ENCODE measurements at places on chromosomes 4 and X. TPM values are rescaled to one million over a fixed set of nuclear protein-coding genes. Genes with fewer than 3 reads are reported as not detected.

- H3K4me1 ChIP-seq, result no peaks in the 10 kb centered on the region
- peaks cover 10% of the 10 kb centered on the region for H3K27me3 ChIP-seq
- DNase-seq, result no peak
- H3K36me3 ChIP-seq, result no peaks in the 10 kb centered on the region
Observed at GRCh38 chr4:81352446-81352835, 119.3 kb downstream of the RASGEF1B start.

GRCh38 chrX:16212436-16212835 lies 45.2 kb downstream of the MAGEB17 start:
- H3K4me3 ChIP-seq, result no peak overlapping the region
- H3K27me3 ChIP-seq, result no peaks in the 10 kb centered on the region
- no peak overlapping the region for H3K27ac ChIP-seq
- H3K4me1 ChIP-seq, result no peaks in the 10 kb centered on the region
- DNase-seq, result no peak
- H3K36me3 ChIP-seq, result no peaks in the 10 kb centered on the region

DNA sequence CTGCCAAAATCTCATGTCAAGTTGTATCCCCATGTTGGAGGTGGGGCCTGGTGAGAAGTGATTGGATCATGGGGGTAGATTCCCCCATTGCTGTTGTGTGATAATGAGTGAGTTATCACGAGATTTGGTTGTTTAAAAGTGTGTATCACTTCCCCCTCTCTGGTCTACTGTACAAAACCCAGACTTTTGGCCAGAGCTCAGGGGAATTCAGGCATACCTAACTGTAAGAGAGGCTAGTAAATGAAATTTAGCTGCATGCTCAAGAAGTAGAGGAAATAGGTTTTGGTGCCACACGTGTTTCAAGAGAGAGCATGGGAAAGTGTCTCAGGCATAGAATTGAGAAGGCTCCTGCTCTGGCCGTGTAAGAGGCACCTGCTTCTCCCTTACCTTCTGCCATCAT lies 190.5 kb upstream of the GALNTL6 start:
- H3K36me3 ChIP-seq, result no peaks in the 10 kb centered on the region
- H3K27me3 ChIP-seq, result no peaks in the 10 kb centered on the region
- H3K27ac ChIP-seq, result peak overlapping the region; percentile 50

- H3K27me3 ChIP-seq, result no peaks in the 10 kb centered on the region
- no peaks in the 10 kb centered on the region for H3K36me3 ChIP-seq
- no peak for DNase-seq
- H3K4me1 ChIP-seq, result peaks cover 15% of the 10 kb centered on the region
- H3K4me3 ChIP-seq, result no peak overlapping the region
Observed at GRCh38 chr4:174873931-174874330, 44.2 kb upstream of the ADAM29 start.

- no peak for DNase-seq
- H3K27me3 ChIP-seq, result no peaks in the 10 kb centered on the region
- H3K4me1 ChIP-seq, result no peaks in the 10 kb centered on the region
- H3K4me3 ChIP-seq, result no peak overlapping the region
- H3K36me3 ChIP-seq, result no peaks in the 10 kb centered on the region
Observed at GRCh38 chrX:148470324-148470723, 30.1 kb upstream of the AFF2 start.

GRCh38 chr4:150970685-150971151 lies 44.4 kb downstream of the LRBA start:
- H3K27ac ChIP-seq, result no peak overlapping the region
- DNase-seq, result no peak
- H3K4me1 ChIP-seq, result peaks cover 11% of the 10 kb centered on the region
- H3K36me3 ChIP-seq, result peaks cover 1% of the 10 kb centered on the region
- H3K4me3 ChIP-seq, result no peak overlapping the region

DNA sequence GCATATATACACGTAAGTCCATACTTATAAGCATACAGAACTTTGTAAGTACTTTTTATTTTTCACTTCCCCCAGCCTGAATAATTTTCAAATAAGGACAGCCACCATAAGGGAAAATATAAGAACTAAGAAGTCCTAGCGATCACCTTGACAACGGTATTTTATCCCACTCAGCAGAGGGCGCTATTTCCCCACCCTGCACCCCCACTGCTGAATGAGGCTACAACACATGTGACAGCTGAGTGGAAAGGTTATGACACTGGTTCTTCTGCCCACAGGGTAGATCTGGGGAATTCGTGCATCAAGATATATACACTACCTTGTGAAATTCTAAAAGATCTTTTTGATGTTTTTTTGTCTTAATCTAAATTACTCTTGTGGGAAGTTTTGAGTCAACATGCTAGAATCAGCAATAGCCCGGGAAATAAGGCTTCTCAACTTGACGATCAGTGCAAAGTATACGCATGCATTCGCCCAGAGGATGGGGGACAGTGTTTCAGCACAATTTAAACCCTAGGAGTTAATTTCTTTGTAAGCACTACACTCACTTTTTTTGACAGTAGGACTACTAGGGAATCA lies 151.5 kb downstream of the CORIN start:
- H3K4me1 ChIP-seq, result no peaks in the 10 kb centered on the region
- H3K27me3 ChIP-seq, result peaks cover 19% of the 10 kb centered on the region
- peak; percentile 44 for DNase-seq
- H3K36me3 ChIP-seq, result no peaks in the 10 kb centered on the region

DNA sequence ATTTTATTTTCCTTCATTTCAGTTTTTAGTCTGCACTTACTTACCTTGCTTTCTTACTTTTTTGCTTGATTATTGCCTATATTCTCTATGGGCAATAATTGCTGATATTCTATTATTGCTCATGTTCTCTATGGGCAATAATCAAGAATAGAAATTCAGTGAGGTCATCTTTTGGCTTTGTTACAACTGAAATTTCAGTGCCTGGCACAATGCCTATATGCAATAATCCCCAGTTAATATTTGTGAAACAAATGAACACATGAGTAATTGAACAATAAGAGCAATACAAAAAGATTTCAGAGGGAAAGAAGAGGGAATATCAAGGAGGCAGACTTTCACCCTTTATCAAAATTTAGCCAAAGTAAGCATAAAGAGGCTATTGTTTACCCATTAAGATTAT lies 48.6 kb upstream of the ARSJ start:
- no peak overlapping the region for H3K27ac ChIP-seq
- H3K27me3 ChIP-seq, result no peaks in the 10 kb centered on the region
- no peaks in the 10 kb centered on the region for H3K4me1 ChIP-seq
- H3K4me3 ChIP-seq, result no peak overlapping the region
- no peak for DNase-seq
- no peaks in the 10 kb centered on the region for H3K36me3 ChIP-seq

DNA sequence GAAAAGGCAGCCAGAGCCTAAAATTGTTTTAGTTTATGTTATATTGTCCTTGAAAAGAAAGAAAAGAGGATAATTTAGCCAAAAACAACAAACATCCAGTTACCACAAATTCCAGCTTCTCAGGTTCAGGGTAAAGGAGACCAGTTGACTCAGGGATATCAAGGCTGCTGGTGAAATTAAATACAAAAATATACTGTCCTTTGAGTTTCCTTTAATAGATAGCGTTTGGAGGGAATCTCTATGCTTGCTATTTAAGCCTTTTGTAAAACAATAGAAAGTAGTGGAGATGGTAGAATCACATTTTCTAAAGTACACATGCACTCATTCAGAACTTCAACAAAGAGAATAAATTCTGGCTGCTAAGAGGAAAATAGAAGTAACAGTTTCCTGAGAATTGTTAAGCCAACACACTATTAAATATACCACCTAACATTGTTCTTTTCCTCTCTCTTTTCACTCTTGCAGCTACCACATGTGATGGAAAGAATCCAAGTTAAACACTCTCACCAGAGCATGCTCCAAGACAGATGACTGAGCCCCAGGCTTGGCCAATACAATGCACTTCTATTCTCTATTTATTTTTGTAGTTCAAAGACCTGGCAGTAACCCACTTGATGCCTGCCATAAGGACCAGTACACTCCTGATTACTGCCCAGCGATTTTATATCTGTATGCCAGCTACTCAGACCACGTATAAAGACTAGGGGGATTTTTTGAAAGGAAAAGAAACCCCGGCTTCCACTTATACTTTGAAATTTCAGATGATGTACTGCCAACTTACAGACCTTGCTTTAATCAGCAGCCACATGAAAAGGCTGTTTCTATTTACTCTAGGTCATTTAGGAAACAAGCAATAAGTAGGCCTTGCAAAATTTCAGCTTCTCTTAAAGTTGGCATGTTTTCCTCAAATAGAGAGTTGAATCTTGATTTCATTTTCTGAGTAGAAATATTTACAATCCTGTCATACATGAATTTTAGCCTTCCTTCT lies 756.9 kb downstream of the FAT4 start:
- no peak overlapping the region for H3K4me3 ChIP-seq
- peak overlapping the region; percentile 65 for H3K27ac ChIP-seq
- no peaks in the 10 kb centered on the region for H3K36me3 ChIP-seq
- no peaks in the 10 kb centered on the region for H3K27me3 ChIP-seq
- DNase-seq, result no peak
- H3K4me1 ChIP-seq, result peaks cover 14% of the 10 kb centered on the region

DNA sequence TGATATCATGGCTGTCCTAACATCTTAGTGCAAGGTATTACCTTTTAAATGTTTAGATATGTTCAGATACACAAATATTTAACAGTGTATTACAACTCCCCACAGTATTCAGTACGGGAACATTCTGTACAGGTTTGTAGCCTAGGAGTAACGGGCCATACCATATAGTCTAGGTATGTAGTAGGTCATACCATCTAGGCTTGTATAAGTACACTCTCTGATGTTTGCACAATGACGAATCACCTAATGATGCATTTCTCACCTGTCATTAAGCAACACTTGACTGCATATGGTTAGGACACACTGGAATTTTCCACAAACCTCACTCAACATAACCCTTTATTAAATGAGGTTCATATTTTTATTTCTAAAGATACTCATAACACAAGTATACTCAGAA lies 67.7 kb downstream of the THOC2 start:
- H3K4me1 ChIP-seq, result no peaks in the 10 kb centered on the region
- peaks cover 47% of the 10 kb centered on the region for H3K36me3 ChIP-seq
- no peak for DNase-seq
- no peak overlapping the region for H3K27ac ChIP-seq
- H3K27me3 ChIP-seq, result no peaks in the 10 kb centered on the region

GRCh38 chrX:31845003-31845402 lies 773.2 kb upstream of the FTHL17 start:
- H3K4me1 ChIP-seq, result no peaks in the 10 kb centered on the region
- DNase-seq, result no peak
- no peak overlapping the region for H3K4me3 ChIP-seq
- no peak overlapping the region for H3K27ac ChIP-seq

DNA sequence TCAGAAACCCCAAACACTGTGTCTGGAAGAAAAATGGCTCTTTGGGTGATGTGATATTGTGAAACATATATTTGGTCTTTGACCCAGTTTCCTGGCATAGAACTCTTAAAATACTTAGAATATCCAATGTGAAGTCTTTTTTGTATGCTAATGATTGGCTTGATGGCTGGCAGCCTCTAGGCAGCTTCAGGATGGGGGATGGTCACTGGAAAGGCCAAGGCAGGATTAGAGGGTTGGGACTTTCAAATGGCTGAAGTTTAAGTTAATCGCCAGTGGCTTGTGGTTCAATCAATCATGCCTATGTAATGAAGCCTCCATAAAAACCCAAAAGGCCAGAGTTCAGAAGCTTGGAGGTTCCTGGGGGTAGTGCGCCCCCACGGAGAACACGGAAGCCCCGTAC lies 33.5 kb upstream of the ESX1 start:
- no peak for DNase-seq
- no peak overlapping the region for H3K27ac ChIP-seq
- no peaks in the 10 kb centered on the region for H3K27me3 ChIP-seq
- peaks cover 5% of the 10 kb centered on the region for H3K4me1 ChIP-seq
- no peak overlapping the region for H3K4me3 ChIP-seq

- H3K27ac ChIP-seq, result no peak overlapping the region
- peaks cover 2% of the 10 kb centered on the region for H3K36me3 ChIP-seq
- H3K4me1 ChIP-seq, result peaks cover 9% of the 10 kb centered on the region
- H3K27me3 ChIP-seq, result peaks cover 49% of the 10 kb centered on the region
- no peak overlapping the region for H3K4me3 ChIP-seq
- no peak for DNase-seq
Observed at GRCh38 chr4:147741190-147741788, 9.4 kb downstream of the ARHGAP10 start.

DNA sequence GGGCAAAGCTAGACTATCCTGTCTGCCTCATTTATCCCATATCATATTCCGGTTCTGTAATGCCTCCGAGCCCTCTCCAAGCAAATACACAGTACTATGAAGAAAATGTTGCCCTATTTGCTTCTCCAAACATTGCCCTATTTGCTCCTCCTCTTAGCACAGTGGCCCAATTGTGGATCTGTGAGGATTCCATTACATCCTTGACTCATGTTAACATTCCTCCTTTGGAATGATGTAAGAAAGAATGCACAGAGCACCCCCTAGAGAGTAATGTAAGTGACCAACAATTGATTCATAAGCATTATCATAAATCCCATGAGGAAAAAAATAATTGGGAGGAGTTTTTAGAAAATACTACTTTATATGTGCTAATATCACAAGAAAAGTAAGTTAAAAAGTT lies 11.3 kb upstream of the BTC start:
- DNase-seq, result no peak
- H3K27ac ChIP-seq, result no peak overlapping the region
- no peaks in the 10 kb centered on the region for H3K36me3 ChIP-seq
- H3K4me1 ChIP-seq, result no peaks in the 10 kb centered on the region
- H3K27me3 ChIP-seq, result no peaks in the 10 kb centered on the region

DNA sequence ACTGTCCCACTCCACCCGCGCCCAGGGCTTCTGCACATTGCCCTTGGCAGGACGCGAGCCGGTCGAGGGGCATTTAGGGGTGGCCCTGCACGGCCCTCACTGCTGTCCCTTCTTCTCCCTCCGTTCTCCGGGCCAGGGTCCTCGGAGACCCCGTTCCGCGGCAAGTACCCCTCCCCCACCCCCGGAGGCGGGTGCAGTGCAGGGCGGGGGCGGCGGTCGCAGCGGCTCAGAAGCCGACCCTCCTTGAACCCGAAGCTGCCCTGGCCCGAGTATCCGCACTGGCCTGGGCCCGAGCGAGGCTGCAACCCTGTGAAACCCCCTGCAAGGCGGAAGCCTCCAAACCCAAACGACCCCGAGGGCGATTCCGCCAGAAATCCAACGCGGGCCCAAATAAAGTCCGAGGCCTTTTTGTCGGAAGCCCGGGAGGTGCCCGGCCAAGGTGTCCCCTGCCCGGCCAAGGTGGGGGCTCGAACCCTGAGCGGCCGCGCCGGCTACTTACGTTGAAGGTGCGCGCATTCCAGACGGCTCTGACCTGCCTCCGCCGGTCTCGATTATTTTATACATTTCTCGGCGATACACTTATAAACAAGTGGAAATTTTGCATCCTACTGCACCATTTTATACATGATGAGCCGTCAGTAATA lies 53.1 kb upstream of the TMEM33 start:
- H3K27ac ChIP-seq, result no peak overlapping the region
- no peaks in the 10 kb centered on the region for H3K36me3 ChIP-seq
- H3K27me3 ChIP-seq, result peaks cover 94% of the 10 kb centered on the region
- H3K4me3 ChIP-seq, result peak overlapping the region; percentile 67
- H3K4me1 ChIP-seq, result peaks cover 74% of the 10 kb centered on the region

The SCD5 gene
- total RNA-seq, result 40.7 TPM

The TCP11X2 gene
- not detected for total RNA-seq

The MAMLD1 gene
- total RNA-seq, result 4.5 TPM

The GPRIN3 gene
- 0.70 TPM for total RNA-seq

The SORBS2 gene
- 34.5 TPM for total RNA-seq

Data from neural crest cell (in vitro differentiated cells).